Spinal cord (tissue), 10 donors: ENCODE measurements at places on chromosomes 12 and 14.

DNA sequence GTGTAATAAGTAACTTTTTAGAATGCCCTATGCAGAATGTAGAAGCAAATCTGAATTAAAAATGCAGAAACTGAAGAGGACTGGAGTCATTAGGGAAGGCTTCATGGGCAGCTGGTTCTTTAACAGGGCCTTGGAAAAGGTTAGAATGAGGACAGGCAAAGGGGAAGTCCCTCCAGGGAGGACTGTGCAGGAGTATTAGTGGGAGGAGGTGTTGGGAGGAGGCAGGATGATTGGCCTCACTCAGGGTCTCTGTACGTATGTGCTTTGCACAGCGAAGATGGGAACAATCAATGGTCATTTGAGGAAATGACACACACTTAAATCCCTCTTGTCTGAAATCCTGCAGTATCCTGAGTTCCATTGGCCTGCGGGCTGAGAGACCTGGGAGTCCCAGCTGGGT, 119.7 kb downstream of the PTCSC3 start:
- DNase-seq, result no peak
- no peak overlapping the region for H3K27ac ChIP-seq
- no peaks in the 10 kb centered on the region for H3K4me1 ChIP-seq
- H3K27me3 ChIP-seq, result no peaks in the 10 kb centered on the region
- H3K4me3 ChIP-seq, result no peak overlapping the region
- no peaks in the 10 kb centered on the region for H3K36me3 ChIP-seq

DNA sequence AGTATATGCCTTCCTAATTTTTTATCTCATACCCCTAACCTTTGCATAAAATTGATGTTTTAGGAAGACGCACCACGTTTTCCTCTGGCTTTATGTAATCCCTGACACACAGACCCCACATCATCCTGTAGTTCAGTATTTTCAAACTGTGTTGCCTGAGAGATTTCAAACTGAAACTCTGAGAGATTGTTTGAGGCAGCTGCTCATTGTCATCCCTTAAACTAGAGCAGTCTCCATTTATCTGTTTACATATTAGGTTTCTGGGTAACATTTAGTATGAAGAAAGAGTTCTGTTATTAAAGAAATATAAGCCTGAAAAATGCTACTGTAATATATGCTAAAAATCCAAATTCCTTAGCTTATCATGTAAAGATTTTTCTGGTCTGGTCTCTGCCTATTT, 24.3 kb downstream of the MNAT1 start:
- no peaks in the 10 kb centered on the region for H3K27me3 ChIP-seq
- H3K4me3 ChIP-seq, result no peak overlapping the region
- DNase-seq, result no peak
- H3K27ac ChIP-seq, result no peak overlapping the region

DNA sequence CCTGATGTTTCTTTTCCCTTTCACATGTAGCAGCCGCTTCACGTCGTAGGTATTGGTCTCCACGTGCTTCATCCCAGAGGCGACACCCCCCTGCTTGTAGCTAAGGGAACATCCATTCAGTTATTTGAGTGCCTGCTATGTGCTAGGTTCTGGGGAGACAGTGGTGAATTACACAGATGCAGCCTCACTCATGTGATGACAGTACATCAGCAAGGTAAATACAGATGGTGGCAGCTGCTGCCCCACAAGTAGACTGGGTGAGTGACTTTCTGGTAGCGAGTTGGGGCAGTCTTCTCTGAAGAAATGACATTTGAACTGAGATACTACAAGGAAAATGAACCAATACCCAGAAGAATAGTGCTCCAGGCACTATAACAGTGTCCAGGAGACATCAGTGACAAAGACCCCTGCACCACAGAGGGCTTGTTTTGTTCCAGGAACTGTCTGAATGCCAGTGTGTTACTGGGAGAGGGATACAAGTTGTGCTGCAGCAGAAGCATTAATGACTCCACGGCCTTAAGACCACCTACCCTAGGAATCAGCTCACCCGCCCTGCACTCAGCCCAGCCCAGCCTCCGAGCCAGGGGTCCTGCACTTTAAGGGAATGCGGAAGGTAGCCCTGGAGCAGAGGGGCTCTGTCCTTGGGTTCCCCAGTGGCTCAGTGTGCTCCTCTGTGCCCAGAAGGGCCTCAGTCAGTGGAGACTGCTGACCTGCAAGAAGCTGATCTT, 7.3 kb downstream of the AVIL start:
- H3K4me1 ChIP-seq, result peaks cover 9% of the 10 kb centered on the region
- no peak overlapping the region for H3K4me3 ChIP-seq
- H3K27ac ChIP-seq, result no peak overlapping the region
- no peaks in the 10 kb centered on the region for H3K27me3 ChIP-seq

GRCh38 chr12:105721051-105721825, 390.7 kb downstream of the C12orf75 start:
- no peaks in the 10 kb centered on the region for H3K36me3 ChIP-seq
- H3K4me3 ChIP-seq, result no peak overlapping the region
- H3K27ac ChIP-seq, result no peak overlapping the region
- DNase-seq, result no peak
- H3K27me3 ChIP-seq, result no peaks in the 10 kb centered on the region

DNA sequence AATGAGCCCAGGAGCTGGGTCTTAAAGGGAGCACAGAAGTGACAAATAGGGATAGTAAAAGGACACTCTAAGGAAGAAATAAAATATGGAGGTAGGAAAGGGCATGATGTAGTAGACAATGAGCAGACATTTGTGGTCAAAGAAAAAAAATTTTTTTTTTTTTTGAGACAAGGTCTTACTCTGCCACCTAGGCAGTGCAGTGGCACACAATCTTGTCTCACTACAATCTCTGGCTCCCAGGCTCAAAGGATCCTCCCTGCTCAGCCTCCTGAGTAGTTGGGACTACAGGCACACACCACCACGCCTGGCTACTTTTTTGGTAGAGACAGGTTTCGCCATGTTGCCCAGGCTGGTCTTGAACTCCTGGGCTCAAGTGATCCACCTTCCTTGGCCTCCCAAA, 8.5 kb downstream of the FKBP3 start:
- H3K27me3 ChIP-seq, result no peaks in the 10 kb centered on the region
- H3K27ac ChIP-seq, result no peak overlapping the region
- H3K4me3 ChIP-seq, result no peak overlapping the region
- DNase-seq, result no peak
- H3K36me3 ChIP-seq, result peaks cover 34% of the 10 kb centered on the region

GRCh38 chr14:50395448-50395847, 1.2 kb downstream of the CDKL1 start:
- no peak for DNase-seq
- H3K4me1 ChIP-seq, result peaks cover 13% of the 10 kb centered on the region
- H3K27me3 ChIP-seq, result no peaks in the 10 kb centered on the region
- no peaks in the 10 kb centered on the region for H3K36me3 ChIP-seq
